ENCODE measurements at places on chromosomes 5 and 9.

DNA sequence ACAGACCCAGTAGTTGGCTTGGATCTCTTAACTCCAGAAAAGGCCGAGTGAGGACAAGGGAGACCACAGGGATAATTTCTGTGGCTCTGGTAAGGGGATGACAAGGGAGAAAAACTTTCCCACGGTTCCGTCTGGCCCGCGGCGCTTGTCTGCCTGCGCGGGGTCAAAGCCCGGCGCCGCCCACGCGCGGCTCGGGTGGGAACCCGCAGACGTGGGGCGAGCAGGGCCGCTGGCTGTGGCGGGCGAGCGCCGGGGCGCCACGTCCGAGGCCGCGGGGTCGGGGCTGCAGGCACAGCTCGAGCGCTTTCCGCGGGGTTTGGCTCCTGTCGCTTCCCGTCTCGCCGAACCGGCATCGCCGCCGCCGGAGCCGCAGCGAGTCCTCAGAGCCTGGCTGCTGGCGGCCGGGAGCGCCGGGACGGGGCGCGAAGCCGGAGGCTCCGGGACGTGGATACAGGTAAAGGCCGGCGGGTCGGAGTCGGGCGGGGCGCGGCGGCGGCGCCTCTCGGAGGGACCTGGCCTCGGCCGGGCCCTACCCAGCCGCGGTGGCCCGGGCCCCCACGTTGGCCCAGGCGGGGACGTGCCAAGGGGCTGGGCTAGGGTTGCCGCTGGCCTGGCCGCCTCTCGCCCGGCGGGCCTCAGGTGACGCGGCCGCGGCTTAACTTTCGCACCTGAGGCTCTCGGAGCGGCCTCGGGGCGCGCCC is at the start of gene RNF180:
TSS of gene RNF180 (plus strand) at position 344 of the 701 bp plus-strand sequence. CDS start 34,965 bp downstream, outside the sequence.
- DNase-seq = no peak

- DNase-seq = no peak
These were observed 40.4 kb downstream of the PPIC start for GRCh38 chr5:122996091-122996490.

DNA sequence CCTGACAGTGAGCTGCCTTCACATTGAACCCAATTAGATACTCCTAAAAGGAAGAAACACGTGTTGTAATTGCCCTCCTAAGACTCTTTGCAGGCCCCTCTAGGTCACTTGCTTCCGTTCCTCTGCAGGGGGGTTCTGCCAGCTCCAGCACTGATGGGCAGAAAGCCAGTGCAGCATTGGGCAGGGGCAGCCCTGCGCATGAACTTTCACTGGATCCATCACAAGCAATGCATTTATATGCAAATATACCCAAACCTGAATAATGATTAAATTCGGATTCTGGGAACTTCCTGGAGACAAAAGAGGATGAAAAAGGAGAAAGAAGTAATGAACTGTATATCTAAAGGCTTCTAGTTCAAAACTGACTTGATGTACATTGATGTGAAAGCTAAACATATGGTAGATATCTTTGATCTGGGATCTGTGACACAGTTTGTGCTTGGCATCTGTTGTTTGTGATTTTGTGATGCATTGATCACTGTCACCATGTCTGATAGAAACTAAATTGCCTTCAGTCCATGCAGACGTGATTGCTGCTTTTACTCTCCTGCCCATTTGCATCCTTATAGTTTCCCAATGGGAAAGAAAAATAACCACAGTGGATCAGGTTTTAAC is 313.4 kb downstream of the DEPDC1B start:
- DNase-seq = no peak

GRCh38 chr5:104247260-104247659 is 684.7 kb upstream of the NUDT12 start:
- DNase-seq = no peak

DNA sequence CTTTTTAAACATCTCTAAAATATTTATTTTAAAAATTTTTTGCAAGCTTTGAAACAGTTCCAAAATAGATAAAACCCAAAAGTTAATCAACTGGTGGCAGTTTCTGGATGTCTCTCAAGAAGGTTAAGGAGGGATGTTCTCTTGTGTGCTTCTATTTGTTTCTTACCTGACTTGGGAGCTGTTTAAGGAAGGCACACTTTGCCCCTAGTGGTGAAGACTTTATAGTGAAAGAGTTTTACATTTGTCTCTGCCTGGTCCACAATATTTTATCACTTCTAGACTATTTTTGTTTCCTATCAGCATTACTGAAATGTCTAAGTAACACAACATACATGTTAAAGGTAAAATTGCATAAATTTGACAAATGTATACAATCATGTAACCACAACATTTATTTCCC is 552.8 kb downstream of the SEMA5A start:
- no peak for DNase-seq

DNA sequence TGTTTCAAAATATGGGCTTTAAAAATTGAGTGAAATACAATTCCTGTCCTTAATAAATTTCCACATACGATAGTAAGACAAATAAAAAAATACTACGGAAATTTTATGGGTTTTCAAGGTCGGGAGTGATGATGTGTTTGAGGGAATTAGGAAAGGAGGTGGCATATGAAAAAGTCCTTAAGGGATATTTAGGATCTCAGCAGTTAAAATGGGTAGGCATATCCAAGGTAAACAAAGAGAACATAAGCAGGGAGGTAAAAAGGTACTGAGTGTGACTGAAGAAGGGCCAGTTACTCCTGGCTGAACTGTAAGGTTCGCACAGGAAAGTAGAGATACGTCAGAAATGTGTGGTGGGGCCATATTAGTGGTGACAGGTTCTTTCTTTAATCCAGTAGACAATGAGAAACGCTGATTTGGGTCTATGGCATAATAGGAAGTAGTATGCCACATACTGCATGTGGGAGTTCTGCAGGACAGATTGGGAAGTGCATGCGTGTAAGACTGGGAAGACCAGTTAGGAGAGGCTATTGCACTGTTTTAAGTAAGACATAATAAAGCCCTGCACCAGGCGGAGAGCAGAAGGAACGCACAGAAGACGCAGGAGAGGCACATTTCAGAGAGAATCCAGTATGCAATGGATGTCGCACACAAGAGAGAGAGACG is 937 bp upstream of the HMGCR start:
- DNase-seq = peak; percentile 80

- no peak for DNase-seq
These were observed 499.1 kb upstream of the NUDT12 start for GRCh38 chr5:104061707-104062106.

DNA sequence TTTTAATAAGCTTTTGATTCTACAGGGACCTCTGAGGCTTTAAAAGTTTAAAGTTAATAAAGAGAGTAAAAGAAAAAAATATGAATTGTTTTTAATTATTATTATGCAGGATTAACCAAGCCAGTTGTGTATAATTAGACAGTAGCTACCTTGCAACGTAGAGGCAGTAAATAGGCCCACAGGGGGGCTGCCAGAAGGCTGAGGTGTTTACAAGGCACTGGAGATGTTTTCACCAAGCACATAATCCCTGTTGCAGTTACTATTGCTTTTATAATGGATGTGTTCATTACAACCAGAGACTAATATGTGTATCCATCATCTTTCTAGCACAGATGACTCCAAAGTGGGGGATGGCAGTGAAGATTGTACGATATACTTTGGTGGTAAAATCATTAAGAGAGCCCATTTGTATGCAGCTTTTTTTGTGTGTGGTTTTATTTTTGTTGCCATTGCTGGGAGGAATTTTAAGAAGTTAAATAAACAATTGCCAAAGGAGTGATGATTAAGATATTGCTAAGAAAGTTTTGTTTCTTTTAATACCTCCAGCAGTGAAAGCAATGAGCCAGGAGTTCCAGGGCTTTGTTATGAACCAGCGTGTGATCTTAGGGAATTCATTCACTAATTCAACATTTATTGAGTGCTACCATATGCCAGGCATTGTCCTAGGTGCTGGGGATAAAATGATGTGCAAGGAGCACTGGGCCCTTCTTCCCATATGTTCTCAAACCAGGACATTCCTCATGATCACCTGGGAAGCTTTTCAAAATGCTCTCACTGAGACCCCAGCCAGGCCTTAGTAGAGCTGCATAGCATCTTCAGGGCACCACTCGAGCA is 138.7 kb upstream of the EFNA5 start:
- no peak for DNase-seq

GRCh38 chr5:112708103-112708622 is 29.5 kb upstream of the APC start:
- DNase-seq = peak; percentile 29

DNA sequence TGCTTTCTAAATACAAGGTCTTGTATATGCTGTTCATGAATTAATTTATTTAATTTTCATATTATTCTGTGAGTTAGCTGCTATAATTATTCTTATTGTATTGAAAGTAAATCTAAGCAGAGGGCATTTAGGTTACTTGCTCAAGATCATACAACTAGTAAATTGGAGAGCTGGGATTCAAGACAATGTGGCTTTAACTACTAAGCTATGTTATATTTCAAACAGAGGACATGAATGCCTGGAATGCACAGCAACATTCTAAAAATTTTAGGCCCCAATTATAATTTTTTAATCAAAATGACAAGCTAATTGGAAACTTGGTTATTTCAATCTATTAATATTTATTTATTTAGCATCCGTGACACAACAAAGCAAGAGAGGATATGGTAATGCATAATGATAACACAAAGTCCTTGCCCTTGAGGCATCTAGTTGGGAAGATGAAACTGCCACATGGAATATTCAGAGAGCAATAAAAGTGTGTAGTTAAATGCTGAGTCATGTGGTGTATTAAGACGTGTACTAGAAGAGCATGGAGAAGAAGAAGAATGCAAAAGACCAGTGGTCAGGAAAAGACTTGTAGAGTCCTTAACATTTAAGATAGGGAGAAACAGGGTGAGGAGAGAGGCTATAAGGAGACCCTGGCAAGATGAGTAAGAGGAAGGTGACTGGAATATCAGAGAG is 24.4 kb downstream of the CTXN3 start:
- DNase-seq = no peak

DNA sequence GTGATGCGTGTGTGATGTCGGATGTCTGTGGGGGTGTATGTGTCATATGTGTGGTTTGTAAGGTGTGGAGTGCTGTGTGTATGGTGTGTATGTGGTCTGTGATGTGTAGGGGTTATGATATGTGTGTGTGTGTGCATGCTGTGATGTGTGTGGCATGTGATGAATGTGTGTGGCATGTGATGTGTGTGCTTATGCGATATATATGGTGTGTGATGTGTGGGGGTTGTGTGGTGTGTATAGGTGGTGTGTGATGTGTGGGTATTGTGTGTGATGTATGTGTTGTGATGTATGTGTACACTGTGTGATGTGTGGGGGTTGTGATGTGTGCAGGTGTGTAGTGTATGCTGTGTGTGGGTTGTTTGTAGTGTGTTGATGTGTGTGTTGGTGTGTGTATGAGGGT is 9.2 kb upstream of the CRB2 start:
- DNase-seq = no peak

DNA sequence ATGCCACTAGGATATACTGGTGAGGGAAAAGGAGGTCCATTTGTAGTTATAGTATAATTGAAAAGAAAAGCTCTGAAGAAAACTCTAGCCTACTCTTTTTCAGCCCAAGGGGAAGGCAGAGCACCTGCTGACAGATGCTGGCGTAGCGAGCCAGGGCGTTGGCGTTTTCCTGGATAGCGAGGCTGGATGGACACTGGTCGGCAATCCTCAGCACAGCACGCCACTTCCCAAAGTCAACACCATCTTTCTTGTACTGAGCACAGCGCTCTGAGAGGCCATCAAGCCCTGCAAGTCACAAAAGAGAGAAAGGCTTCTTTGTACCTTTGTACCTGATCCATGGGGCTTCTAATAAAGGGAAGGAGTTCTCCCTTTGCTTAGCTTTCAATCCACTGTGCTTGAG is 8.2 kb downstream of the ALDOB start:
- DNase-seq = no peak

DNA sequence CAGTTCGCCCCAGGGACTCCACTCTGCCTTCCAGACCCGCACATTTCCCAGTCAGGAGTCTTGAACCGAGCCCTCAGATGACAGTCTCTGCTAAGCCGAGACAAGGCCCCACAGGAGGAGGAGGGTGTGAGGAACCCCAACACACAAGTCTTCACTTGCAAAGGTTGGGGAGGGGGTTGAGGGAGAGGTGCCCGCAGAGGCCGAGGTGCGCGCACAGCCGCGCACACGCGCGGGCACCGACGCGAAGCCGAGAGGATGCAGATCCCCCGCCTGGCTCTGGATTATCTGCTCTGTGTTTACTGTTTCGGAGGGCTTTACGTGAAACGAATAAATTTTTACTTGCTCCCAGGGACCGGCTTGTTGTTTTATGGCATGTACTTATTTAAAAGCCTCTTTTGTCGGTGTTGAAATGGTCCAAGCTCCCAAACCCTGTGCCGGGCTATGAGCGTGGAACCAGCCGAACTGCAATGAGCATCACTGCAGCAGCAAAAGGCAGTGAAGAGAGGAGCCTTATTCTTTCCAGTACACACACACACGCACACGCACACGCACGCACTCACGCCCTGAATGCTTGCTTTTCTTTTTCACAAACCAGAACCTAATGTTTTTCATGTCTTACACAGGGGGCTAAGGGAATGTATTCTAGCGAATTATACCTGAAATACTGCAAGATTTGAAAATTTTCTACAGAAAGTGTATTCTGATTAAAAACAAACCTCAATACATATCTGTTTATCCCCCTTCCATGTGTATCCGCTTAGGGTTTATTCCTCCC is 297.7 kb downstream of the PARP8 start:
- no peak for DNase-seq

- DNase-seq = peak; percentile 96
These were observed 216.8 kb upstream of the PIK3R1 start for GRCh38 chr5:67998709-67999261.

- no peak for DNase-seq
These were observed 322.6 kb upstream of the WWC1 start for GRCh38 chr5:167968837-167969236.

GRCh38 chr5:179696603-179697002 is 2.2 kb upstream of the CANX start:
- peak; percentile 41 for DNase-seq

GRCh38 chr9:72932619-72933018 is 20.2 kb downstream of the ALDH1A1 start:
- no peak for DNase-seq

DNA sequence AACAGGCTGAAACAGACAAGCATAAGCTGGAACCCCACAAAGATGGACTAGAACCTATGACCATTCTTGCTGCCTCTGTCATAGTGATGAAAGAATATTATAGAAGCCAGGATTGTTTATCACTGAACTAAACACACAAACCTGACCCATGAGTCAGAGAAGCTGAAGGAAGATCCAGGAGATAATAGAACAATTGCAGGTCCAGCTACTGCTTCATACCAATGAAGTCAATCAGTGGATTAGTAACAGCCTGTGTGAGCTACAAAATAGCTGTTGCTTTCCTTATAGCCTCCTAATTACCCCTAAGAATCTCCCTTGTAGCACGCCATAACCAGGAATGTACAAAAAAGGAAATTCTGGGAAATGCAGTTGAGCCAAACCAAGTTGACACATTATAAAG is 459.9 kb upstream of the ZNF462 start:
- DNase-seq = no peak
